ENCODE measurements at places on chromosomes 13 and 19. TPM values are rescaled to one million over a fixed set of nuclear protein-coding genes. Genes with fewer than 3 reads are reported as not detected.

The POSTN gene
- 114 TPM for total RNA-seq

- DNase-seq: no peak
Observed at GRCh38 chr13:77991003-77991402, 72.4 kb upstream of the EDNRB start.

- DNase-seq: no peak
Observed at GRCh38 chr19:5743630-5744029, 23.2 kb downstream of the CATSPERD start.

DNA sequence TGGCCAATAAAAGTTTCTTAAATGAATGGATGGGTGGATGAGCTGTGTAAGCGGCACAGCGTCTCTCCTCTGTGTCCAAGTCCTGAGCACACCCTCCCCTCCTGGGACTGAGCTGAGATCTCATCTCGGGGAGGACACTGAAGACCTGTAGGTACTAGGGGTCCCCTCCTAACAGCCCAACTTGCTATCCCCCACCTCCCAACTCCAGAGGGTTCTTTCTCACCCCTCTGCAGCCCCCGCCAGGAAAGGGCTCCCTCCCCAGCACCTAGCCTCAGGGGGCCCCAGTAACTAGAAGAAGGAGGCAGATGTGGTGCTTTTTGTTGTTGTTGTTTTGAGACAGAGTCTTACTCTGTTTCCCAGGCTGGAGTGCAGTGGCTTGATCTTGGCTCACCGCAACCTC, 1.1 kb upstream of the NANOS3 start:
- no peak for DNase-seq

- peak; percentile 77 for DNase-seq
Observed at GRCh38 chr19:49362048-49362928, at the start of gene TEAD2. TSS of gene TEAD2 (minus strand) at chr19:49362416. CDS start at chr19:49360075, 2,341 bp downstream.

The ZNF880 gene
- total RNA-seq: 11.4 TPM

All from dermis blood vessel endothelial cell (primary cell).